ENCODE measurements at places on chromosomes 13 and 19.
A peak's percentile ranks its signal among the peaks of the same experiment; 100 is the strongest.

- no peak for DNase-seq
Measured at GRCh38 chr19:7304200-7304599, 10.0 kb upstream of the INSR start.

GRCh38 chr13:102724923-102725322 lies 30.1 kb upstream of the METTL21C start:
- DNase-seq = no peak

DNA sequence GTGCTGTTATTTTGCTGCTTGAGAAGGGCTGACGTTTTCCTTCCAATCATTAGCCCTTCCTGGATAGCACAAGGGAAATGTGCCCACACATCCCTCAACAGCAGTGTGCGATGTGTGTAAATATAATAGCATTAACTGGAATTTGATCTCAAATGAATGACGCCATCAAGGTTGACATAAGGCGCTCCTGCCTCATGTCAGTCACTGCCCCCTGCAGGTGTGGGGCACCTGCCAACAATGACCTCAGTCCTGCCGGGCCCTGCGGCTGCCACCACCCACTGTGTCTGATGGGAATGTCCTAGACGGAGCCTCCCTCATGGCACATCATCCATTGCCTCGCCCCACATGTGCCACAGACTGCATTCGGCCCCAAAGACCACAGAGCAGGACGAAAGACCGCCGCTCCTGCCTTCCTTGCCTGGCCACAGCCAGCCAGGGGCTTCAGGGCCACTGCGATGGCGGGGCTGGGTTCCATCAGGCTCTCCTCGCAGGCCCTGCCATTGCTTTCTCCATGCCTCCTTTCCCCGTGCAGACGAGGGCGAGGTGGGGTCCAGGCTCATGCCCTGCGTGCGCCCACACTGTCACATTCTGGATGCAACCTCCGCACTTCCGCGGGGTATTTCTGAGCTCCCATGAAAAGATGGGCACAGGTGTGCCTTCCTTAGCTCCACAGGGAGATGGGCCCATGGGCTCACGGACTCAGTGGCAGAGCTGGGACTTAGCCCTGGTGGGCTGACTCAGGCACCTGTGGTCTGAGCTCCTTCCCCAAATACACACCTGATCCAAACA lies 146.7 kb downstream of the SOX1 start:
- DNase-seq = no peak

DNA sequence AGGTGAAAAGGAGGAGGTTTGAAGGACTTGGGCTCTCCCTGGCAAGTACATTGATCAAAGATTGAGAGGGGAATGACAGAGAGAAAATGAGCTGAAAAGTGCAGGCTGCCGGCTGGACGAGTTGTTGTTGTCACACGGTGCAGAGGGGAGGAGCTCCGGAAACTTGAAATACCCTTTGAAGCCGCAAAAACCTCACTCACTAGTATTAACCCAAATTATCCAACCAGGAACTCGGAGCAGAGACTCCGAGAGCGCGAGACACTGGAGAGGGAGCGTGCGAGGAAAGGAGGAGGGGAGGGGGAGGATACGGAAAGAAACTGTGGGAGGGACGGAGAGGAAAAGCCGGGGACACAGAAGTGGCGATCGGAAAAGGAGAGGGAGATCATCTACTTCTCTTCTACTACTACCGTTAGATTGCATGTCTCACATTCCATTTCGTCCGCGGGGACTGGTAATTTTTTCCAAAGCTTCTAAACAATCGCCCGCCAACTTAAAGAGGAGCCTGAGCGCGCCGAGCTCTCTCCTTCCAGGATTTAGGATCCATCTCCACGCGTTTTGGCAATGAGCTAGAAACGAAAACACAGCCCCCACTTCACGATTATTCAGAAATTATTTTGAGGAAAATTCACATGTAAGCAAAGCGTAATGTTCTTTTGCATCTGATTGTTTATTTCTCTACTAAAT lies at the start of gene DACH1:
Gene DACH1, minus strand, starts transcription at position 74 of the 684 bp plus-strand sequence.
- DNase-seq = no peak

DNA sequence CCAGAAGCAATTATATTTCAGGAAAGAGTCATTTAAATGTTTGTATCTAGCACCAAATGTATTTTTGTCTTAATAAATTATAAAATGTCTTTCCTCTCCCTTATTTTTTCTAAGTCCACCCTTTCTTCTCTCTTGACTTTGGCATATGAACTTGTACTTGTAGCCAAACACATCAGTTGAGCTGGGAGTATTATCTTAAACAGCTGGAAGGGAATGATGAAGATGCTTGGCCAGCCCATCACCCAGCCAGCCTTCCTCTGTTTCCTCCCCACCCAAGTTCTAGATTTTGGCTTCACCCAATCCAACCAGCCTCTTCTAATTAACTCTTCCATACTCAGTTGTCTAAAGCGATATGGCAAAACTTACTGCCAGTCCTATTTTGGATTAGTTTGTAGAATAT lies 272.5 kb downstream of the ENOX1 start:
- DNase-seq = no peak

DNA sequence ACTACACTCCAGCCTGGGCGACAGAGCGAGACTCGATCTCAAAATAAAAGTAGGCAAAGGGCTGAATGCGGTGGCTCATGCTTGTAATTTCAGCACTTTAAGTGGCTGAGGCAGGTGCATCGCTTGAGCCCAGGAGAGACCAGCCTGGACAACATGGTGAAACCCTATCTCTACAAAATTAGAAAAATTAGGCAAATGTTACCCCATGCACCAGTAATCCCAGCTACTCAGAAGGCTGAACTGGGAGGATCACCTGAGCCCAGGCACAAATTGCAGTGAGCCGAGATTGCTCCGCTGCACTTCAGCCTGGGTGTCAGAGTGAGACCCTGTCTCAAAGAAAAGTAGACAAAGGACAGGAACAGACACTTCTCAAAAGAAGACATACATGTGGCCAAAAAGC lies 9.9 kb upstream of the LGALS13 start:
- no peak for DNase-seq

DNA sequence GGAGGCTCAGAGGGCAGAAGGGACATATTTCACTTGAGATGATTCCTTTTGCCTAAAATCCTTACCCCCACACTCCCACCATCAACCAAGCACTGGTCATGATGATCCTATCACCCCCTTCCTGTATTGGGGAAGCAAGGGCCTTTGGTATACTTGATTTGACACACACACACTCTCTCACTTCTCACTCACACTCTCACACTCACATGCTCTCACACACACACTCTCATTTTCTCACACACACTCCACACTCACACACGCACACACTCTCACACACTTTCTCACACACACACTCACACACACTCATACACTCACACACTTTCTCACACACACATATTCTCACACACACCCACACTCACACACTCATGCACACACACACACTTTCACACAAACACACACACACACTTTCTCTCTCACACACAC lies 8.6 kb downstream of the RGCC start:
- no peak for DNase-seq

- DNase-seq = no peak
Measured at GRCh38 chr13:98542568-98543377, 34.1 kb downstream of the STK24 start.

DNA sequence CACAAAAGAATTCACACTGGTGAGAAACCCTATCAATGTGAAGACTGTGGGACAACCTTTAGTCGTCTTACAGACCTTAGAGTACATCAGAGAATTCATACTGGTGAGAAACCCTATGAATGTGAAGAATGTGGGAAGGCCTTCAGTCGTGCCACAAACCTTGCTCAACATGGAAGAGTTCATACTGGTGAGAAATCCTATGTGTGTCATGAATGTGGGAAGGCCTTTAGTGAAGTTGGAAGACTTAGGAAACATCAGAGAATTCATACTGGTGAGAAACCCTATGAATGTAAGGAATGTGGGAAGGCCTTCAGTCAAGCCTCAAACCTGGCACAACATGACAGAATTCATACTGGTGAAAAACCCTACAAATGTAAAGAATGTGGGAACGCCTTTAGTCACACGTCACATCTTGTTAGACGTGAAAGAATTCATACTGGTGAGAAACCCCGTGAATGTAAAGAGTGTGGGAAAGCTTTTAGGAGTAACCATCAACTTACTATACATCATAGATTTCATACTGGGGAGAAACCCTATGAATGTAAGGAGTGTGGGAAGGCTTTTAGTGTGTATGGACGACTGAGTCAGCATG lies 24.0 kb upstream of the ZNF573 start:
- DNase-seq = no peak

DNA sequence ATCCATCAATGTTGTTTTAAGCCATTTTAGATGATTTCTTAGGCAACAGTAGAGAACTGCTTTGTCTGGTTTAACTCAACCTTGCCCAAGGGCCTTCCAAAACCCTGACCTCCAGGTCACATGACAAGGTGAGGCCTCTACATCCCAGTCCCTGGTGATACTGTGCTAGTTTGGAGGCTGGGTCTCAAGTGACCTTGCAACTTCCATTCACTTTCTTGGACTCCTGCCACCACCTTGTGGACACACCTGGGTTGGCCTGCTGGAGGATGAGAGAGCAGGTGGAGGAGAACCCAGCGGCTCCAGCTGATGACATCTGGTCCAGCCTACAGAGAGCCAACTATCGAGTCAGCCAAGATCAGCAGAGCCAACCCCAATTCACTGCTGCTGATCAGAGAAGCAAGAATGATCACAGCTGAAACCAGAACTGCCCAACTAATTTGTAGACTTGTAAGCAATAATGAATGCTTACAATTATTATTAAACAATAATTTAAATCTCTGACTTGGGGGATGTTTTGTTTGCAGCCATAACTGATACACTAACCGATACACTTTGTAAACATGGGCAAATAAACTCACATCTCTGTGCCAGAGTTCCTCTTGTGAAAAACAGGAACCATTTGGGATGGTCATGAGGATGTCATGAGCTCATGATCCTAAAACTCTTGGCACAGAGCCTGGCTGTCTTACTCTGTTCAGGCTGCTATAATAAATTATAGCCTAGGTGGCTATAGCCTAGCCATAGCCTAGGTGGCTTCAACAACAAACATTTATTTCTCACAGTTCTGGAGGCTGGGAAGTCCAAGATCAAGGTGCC lies 11.5 kb downstream of the FAM187B start:
- no peak for DNase-seq

GRCh38 chr13:64778002-64778401 lies 2452.1 kb downstream of the PCDH9 start:
- no peak for DNase-seq

- no peak for DNase-seq
Measured at GRCh38 chr19:32101206-32101605, 244.2 kb upstream of the ZNF507 start.

- DNase-seq = no peak
Measured at GRCh38 chr13:98310485-98311199, 133.6 kb upstream of the RNF113B start.

GRCh38 chr19:36115453-36116343 lies at the start of gene TBCB:
Gene TBCB, plus strand, starts transcription at chr19:36115468. Its CDS starts 93 bp downstream, at chr19:36115561.
- DNase-seq = peak; percentile 83
